IMR-90 (cell line): ENCODE measurements at places on chromosomes 13 and 19. TPM values are rescaled to one million over a fixed set of nuclear protein-coding genes. Genes with fewer than 3 reads are reported as not detected.
A peak's percentile ranks its signal among the peaks of the same experiment; 100 is the strongest.

Gene ZSCAN1
- total RNA-seq, result not detected in 2 replicates

Gene C19orf73
- 0.28 TPM in 1 of 2 replicates, not detected in the other for total RNA-seq

Gene CHAF1A
- 11.4 and 12.4 TPM in 2 replicates for total RNA-seq

Gene AP2S1
- 134 and 144 TPM in 2 replicates for total RNA-seq

Gene STXBP2
- total RNA-seq, result 3.9 and 8.6 TPM in 2 replicates

Gene ZNF628
- 0.18 and 0.28 TPM in 2 replicates for total RNA-seq

Gene KIR3DL1
- total RNA-seq, result not detected in 2 replicates

Gene OR7C1
- total RNA-seq, result not detected in 2 replicates

Gene LILRA5
- not detected in 2 replicates for total RNA-seq

Gene POSTN
- total RNA-seq, result 31.9 and 32.6 TPM in 2 replicates

Gene ZNF154
- total RNA-seq, result 1.9 and 2.9 TPM in 2 replicates

- no peak for DNase-seq
- no peaks in the 10 kb centered on the region for H3K36me3 ChIP-seq
- no peak within 1 kb of the TSS for H3K4me3 ChIP-seq
- H3K27me3 ChIP-seq, result no peaks in the 10 kb centered on the region; the same call in 1 of the 2 replicates
- no peak within 1 kb of the TSS for H3K27ac ChIP-seq
- no peaks in the 10 kb centered on the region for H3K4me1 ChIP-seq
These were observed at the start of gene CAPN12 for GRCh38 chr19:38744298-38744681. Gene CAPN12, minus strand, starts transcription at chr19:38744474. Its CDS starts 309 bp downstream, at chr19:38744165.

- no peaks in the 10 kb centered on the region for H3K36me3 ChIP-seq
- peaks cover 11% of the 10 kb centered on the region for H3K4me1 ChIP-seq
- H3K27ac ChIP-seq, result no peak overlapping the region
- H3K4me3 ChIP-seq, result peak overlapping the region; percentile 43
- no peak for DNase-seq
These were observed 37.0 kb upstream of the FLT1 start for GRCh38 chr13:28531845-28532387.

DNA sequence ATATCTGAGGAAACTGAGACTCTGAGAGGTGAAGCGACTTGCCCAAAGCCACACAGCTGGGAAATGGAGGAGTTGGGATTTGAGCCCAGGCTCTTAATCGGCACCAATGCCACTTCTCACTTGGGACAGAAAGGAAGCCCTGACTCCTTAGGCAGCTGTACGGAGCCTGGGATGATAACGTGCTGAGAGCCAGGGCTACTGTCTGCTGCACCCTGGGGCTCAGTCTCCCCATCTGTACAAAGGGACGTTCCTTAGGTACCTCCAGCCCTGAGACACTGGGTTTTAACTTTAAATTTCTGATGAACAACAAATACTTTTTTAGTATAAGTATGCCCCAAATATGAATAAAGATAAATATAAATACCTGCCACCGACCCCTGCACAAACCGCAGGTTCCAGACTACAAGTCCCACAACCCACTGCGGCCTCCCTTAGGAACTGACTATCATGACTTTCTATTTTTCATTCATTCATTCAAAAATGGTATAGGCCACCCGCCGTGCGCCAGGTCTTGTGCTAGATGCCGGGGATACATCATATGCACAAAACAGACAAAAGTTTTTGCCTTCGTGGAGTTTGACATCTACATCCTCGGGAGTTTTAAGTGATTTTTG lies 776 bp upstream of the NCLN start:
- peaks cover 9% of the 10 kb centered on the region for H3K4me1 ChIP-seq
- peaks cover 5% of the 10 kb centered on the region; the same call in 1 of the 2 replicates for H3K36me3 ChIP-seq
- H3K27ac ChIP-seq, result peak overlapping the region; percentile 36; the same call in 1 of the 2 replicates

DNA sequence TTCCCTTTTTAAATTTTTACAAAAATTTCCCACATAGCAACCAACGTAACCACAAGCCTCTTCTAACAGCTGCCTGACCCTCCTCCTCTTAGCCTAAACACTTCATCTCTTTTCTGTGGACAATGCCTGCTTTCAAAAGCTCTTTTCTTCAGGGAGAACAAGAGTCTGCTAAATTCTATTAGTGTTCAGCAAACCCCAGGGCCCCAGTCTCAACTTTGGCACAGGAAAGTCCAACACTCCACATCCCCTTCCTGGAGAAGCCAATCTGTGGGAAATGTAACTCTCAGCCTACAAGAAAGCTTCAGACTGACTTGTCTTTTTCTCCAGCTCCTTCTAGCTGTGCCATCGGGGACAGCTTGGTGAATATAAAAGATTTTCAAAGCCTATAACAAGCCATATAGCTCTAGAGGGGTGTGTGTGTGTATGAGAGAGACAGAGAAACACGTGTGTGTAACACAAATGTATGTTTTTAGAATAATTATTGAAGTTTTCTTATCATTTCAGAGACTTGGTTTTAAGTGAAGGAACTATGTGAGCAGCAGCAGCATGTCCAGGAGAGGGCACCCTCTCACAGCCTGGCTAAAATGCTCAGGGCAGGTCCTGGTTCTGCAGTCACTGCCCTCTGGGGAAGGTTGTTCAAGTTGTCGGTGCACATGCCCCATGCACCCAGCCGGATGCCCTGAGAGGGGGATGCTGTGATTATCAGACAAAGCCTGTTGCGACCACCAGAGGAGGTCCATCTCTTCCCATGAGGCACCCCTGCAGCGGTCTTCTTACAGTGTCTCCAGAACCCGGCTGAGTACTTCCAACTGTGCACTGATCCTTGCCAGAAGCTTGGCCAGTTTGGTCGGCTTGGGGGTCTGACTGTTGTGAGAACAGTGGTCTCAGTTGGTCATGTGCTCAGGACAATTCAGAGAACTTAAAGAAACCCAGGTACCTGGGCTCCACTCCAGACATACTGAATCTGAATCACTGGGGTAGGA lies 34.4 kb downstream of the CCDC70 start:
- peak; percentile 61 for DNase-seq
- no peaks in the 10 kb centered on the region for H3K36me3 ChIP-seq
- no peaks in the 10 kb centered on the region for H3K4me1 ChIP-seq
- H3K27ac ChIP-seq, result no peak overlapping the region
- H3K4me3 ChIP-seq, result no peak overlapping the region

- H3K36me3 ChIP-seq, result peaks cover 53% of the 10 kb centered on the region
- DNase-seq, result no peak
- no peak overlapping the region for H3K27ac ChIP-seq
- H3K4me1 ChIP-seq, result peaks cover 28% of the 10 kb centered on the region
These were observed 9.7 kb downstream of the CCDC97 start for GRCh38 chr19:41319500-41320184.

DNA sequence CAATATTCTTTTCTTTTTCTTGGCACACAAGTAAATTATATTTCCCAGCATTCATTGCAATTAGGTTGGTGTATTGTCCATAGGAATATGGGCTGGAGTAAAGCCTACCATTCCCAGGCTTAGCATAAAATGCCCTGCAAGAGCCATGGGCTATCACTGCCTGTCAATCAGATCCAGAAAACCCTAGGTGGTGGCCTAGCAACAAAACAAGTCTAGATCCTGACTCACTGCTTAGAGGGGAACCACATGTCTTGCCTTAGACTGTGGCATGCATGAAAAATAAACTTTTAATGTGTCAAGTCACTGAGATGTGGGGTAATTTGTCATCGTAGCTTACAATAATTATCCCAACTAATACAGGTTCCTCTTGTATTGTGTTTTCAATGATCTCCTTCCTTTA lies 16.2 kb downstream of the SOX21 start:
- H3K27me3 ChIP-seq, result peaks cover 45% of the 10 kb centered on the region
- no peaks in the 10 kb centered on the region for H3K4me1 ChIP-seq
- H3K27ac ChIP-seq, result no peak overlapping the region
- H3K36me3 ChIP-seq, result no peaks in the 10 kb centered on the region
- no peak for DNase-seq

DNA sequence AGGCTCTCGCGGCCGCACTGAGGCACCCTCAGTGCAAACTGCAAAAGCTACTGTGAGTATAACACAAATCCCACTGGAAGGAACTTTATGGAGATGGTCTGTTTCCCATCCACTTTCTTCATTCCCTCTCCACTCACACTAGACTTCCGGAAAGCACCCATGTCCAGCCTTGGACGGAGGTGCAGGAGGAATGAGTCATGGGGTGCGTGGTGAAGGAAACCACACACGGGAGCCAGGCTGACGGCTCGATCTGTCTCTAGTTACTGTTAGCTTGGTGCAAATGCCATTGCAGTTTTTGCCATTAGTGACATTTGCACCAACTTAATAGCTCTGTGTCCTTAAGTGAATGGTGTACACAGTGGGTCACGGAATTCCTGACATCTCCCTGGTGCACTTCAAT lies 14.6 kb downstream of the NLRP8 start:
- no peak overlapping the region for H3K27ac ChIP-seq
- no peak overlapping the region for H3K4me3 ChIP-seq
- no peaks in the 10 kb centered on the region for H3K36me3 ChIP-seq

DNA sequence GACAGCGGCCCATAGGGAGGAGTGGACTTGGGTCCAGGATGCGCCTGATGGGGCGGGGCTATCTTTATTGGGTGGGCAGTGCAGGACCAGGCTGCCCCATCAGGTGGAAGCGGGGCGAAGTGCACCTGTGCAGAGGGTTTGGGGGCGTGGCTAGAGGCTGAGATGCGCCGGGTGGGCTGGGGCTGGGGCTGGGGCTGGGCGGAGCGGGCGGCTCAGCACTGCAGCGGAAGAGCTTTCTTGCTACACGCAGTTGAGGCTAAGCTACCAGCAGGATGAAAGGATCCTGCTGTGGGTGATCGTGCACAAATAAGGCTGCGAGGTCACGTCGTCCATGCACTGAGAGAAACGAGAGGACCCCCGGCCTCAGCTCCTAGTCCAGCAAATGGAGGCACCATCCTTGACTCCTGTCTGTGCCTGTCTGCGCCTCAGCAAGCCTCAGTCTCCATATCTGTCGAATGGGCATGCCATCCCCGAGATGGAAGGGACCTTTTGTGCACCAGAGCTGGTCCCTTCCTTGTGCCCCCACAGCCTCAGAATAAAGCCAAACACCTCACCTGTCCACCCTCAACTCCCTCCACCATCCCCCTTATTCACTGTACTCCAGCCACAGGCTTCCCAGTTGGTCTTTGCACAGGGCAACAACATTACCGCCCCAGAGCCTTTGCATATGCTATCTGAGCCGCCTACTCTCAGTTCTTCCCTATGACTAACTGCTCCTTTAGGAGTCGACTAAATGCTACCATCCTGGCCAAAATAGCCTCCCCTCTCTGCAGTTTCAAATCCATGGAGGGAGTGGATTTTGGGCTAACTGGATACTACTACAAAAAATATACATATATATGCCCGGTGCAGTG lies 21.0 kb upstream of the HOMER3 start:
- no peak for DNase-seq
- no peaks in the 10 kb centered on the region for H3K36me3 ChIP-seq
- no peak overlapping the region for H3K4me3 ChIP-seq
- peaks cover 11% of the 10 kb centered on the region; the same call in 1 of the 2 replicates for H3K27me3 ChIP-seq

- H3K4me3 ChIP-seq, result no peak overlapping the region
- H3K27ac ChIP-seq, result no peak overlapping the region
- H3K36me3 ChIP-seq, result peaks cover 3% of the 10 kb centered on the region; the same call in 1 of the 2 replicates
- H3K4me1 ChIP-seq, result no peaks in the 10 kb centered on the region
- peak; percentile 8 for DNase-seq
- H3K27me3 ChIP-seq, result no peaks in the 10 kb centered on the region
These were observed 235.0 kb downstream of the PCCA start for GRCh38 chr13:100323937-100324336.

GRCh38 chr19:12996406-12997094 lies 1.3 kb downstream of the NFIX start:
- no peaks in the 10 kb centered on the region for H3K27me3 ChIP-seq
- H3K4me1 ChIP-seq, result peaks cover 15% of the 10 kb centered on the region
- peaks cover 15% of the 10 kb centered on the region for H3K36me3 ChIP-seq
- H3K4me3 ChIP-seq, result peak overlapping the region; percentile 93
- DNase-seq, result peak; percentile 22

GRCh38 chr19:33227242-33227650 lies 1.6 kb upstream of the SLC7A10 start:
- no peak overlapping the region for H3K27ac ChIP-seq
- H3K36me3 ChIP-seq, result no peaks in the 10 kb centered on the region
- H3K4me3 ChIP-seq, result no peak overlapping the region
- DNase-seq, result peak; percentile 6

DNA sequence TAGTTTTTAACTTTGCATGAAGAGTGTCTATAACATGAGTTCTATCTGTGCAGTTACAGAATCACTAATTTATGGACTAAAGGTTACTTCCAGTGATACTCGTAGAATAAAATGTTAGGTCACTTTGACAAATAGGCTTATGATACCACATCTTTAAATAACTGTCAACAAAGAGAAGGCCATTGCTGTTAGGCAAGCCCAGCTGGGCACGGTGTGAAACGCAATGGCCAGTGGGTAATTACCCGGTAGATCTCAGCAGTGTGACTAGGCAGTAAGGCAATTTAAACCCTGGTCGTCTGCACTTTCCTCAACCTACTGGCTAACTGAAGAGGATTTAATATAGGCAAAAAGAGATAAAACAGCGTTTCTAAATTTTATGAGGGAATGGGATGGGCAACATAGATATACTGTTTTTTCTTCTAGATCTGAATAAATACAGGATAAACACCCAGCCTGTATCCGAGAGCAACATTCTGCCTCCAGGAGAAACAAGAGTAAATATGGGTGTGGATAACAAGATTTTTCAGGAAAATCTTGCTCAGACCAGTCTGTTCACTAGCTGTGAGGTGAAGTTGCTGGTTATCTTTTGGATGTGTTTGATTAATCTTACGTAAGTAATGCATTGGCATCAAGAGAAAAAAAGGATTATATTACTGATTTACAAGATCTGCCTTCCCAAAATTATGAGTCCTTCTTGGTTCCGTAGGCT lies 631.3 kb downstream of the EFNB2 start:
- H3K27me3 ChIP-seq, result no peaks in the 10 kb centered on the region
- DNase-seq, result no peak
- no peak overlapping the region for H3K27ac ChIP-seq

GRCh38 chr19:17294051-17294891 lies 9.0 kb downstream of the ABHD8 start:
- H3K36me3 ChIP-seq, result peaks cover 11% of the 10 kb centered on the region
- H3K27ac ChIP-seq, result no peak overlapping the region
- no peak overlapping the region for H3K4me3 ChIP-seq
- H3K4me1 ChIP-seq, result peaks cover 2% of the 10 kb centered on the region; the same call in 1 of the 2 replicates

DNA sequence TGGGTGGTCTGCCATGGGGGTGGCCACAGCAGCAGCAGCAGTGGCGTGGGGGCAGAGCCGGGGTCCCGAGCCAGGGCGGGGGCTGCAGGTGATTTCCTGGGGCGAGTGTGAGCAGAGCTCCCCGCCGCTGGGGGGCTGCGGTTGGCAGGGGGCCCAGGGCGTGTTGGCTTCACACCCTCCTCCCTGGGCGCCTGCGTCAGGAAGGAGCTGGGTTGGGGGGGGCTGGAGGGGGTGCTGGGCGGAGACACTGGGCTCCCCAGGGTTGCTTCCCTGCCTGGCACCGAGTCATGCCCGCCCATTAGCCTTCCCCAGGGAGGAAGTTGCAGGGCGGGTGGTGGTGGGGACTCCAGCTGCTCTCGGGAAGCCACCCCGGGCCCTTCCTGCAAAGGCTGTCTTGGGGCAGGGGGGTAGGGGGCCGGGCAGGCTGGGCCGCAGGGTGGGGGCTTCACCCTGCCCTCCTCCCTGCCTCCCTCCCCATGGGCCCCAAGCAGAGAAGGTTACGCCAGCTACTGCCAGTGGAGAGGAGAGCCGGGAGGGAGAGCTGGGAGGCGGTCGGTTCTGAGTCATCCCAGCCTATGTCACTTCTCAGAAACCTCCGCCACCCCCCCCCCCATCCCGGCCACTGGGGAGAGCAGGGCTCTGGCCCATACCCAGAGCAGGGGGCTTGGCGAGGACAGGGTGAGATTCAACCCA lies 4.6 kb downstream of the MIDN start:
- H3K4me1 ChIP-seq, result peaks cover 35% of the 10 kb centered on the region
- peak; percentile 97 for DNase-seq
- no peaks in the 10 kb centered on the region for H3K27me3 ChIP-seq
- H3K4me3 ChIP-seq, result peak overlapping the region; percentile 94
- peaks cover 64% of the 10 kb centered on the region for H3K36me3 ChIP-seq

GRCh38 chr19:50975766-50976165 lies 6.4 kb upstream of the KLK6 start:
- no peaks in the 10 kb centered on the region for H3K27me3 ChIP-seq
- H3K4me3 ChIP-seq, result no peak overlapping the region
- H3K36me3 ChIP-seq, result no peaks in the 10 kb centered on the region
- DNase-seq, result no peak
- no peak overlapping the region for H3K27ac ChIP-seq
- H3K4me1 ChIP-seq, result no peaks in the 10 kb centered on the region
